Activated T-helper 17 cell treated with anti-CD3 and anti-CD28 coated beads, Interleukin-2, amount 50 U/mL, for 72 hours (primary cell): ENCODE measurements at places on chromosomes 7 and 10. TPM values are rescaled to one million over a fixed set of nuclear protein-coding genes. Genes with fewer than 3 reads are reported as not detected.

SMNDC1 gene
- 40.1 TPM for total RNA-seq

MPP7 gene
- 2.9 TPM for total RNA-seq

CPA2 gene
- not detected for total RNA-seq

RUFY2 gene
- 12.3 TPM for total RNA-seq

GRCh38 chr10:67319976-67320375, 376.0 kb downstream of the CTNNA3 start:
- ATAC-seq = no peak

DNA sequence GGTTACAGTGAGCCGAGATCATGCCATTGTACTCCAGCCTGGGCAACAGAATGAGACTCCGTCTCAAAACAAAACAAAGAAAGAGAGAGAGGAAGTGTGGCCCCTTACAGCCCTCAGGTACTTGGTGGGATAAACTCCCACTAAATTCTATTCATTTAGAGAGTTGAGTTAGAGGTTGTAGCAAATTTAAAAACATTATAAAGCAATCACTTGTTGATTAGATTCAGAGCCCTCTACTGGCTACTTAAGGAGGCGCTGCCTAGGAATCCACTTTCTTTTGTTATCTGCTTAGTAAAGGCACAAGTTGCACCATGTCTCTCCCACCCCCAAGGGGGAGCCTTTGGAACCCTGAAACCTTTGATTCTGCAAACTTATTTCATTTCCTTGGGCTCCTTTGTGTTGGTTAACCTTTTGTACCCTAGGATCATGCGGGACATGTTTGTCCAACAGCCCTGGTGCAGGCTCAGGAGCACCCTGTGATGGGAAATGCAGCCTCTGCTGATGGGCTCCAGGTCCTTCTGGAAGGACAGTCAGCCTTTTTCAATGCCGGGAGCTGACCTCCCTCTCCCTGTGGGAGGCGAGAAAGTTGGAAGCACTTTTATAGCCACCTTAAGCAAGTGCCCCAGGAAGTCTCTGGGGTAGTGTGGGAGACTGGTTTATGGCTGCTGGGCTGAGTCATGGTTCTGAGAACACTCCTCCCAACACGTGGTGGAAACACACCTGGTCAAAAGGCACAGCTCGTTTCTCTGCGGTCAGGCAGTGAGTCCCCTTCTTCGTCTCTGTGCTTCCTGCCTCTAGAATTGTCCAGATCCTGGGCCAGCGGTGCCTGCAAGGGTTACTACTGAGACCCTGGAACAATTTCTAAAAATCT, 2.3 kb downstream of the HKDC1 start:
- peak; percentile 98 for ATAC-seq

- ATAC-seq = no peak
Observed at GRCh38 chr10:77456414-77456813, 181.2 kb downstream of the KCNMA1 start.

DNA sequence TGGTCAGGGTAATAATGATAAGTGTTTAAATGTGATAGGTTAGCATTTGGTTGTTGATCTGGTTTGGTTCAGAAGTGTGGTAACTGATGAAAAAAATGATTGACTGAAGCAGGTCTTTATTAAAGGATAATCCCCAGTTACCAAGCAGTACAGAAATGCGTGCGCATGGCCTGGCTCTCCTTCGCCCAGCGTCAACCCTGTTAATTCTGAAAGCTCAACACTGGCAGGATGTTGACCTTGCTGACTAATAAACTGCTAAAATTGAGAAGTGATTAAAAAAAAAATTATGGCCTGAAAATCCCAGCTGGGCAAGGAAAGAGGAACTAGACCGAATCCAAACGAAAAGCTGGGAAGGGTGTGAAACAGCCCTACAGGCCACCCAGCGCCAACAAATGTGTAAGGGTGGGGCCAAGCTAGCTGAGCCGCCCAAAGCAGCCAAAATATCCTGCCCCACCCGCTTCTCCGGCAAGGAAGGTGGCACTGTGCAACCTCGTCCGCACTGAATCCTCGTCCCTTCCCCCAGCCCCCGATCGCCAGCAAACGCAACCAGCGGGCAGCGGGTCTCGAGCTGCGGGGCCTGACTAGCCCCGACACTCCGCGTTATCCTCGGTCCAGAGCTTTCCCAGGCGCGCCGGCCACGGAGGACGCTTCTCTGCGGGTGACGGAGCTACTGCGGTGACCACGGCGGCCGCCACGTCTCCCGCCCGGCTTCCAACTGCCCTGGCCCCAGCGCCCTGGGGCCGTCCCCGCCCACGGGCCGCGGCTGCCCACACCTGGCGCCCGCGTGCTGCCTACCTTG, 561 bp downstream of the SHTN1 start:
- peak; percentile 37 for ATAC-seq

GRCh38 chr7:17275749-17276671, 22.4 kb upstream of the AHR start:
- ATAC-seq = no peak

TRIM74 gene
- total RNA-seq = 1.5 TPM

DNA sequence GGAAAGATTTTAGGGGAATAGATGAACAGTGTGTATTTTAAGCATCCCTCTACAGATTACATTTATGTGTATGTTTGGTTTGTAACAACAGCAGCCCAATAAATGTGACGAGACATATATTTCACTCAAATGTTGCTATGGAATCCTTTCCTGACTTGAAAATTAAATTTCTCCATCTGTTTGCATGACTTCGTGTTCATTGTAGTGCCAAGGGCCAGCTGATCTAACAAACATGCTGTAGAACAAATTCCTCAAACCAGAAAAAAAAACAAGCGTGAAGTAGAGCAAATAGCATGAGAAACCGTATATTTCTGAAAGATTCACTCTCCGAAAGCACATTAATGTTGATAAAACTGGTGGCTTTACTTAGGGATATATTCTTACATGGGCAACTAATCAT, 87.8 kb downstream of the NRCAM start:
- ATAC-seq = no peak

DNA sequence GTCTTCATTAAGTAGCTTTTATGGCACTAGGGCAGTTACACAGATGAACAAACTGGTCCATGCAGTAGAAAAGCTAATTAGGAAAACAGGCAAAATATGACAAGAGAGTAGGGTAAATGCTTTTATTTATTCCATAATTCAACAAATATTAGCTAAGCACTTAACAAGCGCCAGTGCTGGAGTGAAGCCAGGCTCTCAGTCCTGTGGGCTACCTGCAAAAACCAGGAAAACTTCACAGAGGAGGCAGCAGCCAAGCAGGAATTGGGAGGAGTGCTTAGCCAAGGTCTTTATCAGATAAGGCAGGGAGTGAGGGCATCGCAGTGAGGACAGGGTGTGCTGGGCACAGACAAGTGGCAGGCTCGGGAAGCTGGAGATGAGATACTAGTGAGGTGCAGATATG, 4.9 kb upstream of the KAT6B start:
- ATAC-seq = no peak

DNA sequence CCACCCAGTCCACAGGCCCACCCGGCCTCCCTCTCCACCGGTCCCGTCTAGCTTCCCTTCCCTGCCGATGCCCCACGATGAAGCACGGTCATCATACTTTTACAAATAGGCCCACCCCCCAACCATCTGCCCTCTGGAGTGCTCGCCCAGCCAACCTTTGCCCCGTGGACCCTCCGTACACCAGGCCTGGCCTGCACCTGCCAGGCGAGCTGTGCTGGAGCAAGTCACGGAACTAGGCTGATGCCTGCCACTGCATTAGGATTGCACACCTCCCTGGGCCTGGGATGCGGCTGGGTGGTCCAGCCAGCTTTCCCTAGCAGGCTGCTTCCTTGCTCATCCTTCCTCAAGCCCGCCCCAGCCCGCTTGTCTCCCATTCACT, 44.7 kb downstream of the PPIF start:
- no peak for ATAC-seq

CYP26C1 gene
- not detected for total RNA-seq

OR6B1 gene
- total RNA-seq = not detected
